ENCODE measurements at places on chromosomes 16 and 17.

DNA sequence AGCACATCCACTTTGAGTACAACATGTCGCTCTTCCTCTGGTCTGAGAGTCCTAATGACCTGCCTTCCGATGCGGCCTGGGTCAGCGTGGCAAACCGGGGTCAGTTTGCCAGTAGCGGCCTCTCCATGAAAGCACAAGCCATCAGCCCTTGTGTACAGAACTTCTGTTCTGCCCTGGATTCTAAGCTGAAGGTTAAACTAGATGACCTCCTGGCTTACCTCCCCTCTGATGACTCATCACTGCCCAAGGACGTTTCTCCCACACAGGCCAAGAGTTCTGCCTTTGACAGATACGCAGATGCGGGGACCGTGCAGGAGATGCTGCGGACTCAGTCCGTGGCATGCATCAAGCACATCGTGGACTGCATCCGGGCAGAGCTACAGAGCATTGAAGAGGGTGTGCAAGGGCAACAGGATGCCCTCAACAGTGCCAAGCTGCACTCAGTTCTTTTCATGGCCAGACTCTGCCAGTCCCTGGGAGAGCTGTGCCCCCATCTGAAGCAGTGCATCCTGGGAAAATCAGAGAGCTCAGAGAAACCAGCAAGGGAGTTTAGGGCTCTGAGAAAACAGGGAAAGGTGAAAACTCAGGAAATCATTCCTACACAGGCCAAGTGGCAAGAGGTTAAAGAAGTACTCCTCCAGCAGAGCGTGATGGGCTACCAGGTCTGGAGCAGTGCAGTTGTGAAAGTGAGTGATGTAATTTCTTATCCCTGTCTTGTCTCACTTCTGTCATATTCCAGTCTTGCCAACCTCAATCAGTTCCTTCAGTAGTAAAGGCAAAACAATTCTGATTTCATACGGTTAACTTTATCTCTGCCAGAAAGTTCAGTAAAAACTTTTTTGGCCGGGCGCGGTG, 8.6 kb downstream of the COG1 start:
- no peak for DNase-seq

DNA sequence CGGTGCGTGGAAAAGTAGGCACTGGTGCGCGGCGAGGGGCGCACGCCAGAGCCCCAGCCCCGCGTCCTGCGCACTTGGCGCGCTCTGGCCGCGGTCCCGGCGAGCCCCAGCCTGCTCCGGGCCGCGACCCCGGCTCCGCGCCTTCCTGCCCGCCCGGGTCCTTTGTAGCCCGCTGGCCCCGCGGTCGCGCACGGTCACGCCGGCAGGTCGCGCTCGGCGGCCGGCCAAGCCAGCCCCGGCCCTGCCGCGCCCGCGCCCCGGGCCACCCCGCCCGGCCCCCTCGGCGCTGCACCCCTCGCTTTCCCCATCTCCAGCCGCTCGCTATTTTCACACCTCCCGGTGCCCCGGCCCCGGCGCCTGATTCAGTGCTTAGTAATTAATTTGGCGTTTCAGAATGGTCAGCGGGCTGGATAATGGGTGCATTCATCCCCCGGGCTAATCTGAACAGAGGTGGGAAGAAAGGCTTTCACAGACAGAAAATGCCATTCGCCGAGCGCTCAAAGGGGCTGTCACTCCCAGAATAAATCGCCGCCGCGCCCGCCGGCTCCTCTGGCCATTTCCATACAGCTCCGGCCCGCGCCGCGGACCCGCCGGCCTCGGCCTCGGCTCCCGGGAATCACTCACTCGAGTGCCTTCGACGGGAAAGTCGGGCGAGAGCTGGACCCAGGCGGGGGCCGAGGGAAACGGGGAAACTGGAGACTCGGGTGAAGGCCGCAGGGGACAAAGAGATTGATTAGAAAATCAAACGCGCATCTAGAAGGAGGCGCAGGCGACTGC, 17.8 kb upstream of the NTN1 start:
- no peak for DNase-seq

DNA sequence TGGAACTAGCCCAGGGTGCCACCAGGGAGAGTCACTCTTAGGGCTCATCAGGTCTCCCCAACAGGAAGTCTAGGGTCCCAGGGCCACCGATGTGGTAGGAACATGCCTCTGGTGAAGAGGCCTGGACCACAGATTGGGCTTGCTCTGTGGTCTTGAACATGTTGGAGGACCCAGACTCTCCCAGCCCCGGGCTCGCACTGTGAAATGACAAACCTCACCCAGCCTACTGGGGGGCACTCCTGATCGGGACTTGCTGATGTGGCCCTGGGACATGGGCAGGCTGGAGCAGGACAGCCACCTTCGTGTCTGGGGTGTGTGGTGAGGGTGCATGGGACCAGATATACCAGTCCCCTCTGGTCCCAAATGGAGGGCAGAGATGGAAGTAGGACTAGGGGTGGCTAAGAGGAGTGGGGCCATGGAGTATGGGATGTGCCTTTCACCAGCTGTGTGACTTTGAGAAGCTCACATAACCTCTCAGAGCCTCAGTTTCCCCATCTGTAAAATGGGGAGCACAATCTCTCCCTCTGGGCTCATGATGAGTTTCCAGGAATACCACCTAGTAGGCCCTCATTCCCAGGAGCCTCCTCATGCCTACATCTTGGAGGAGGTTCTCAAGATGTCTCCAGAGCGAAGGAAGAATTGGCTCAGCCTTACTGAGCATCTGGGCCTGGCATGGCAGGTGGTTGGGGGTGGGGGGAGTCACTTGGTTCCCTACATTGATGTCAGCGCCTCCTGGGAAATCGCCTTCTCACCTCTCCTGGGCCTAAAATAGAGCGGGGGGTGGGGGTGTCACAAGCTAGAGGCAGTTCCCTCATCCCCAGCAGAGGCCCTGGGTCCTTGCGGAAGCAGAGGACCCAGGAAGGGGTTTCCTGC, 1.5 kb upstream of the ADAM11 start:
- DNase-seq = no peak

- DNase-seq = no peak
Observed at GRCh38 chr16:70610273-70611223, 35.8 kb upstream of the IL34 start.

DNA sequence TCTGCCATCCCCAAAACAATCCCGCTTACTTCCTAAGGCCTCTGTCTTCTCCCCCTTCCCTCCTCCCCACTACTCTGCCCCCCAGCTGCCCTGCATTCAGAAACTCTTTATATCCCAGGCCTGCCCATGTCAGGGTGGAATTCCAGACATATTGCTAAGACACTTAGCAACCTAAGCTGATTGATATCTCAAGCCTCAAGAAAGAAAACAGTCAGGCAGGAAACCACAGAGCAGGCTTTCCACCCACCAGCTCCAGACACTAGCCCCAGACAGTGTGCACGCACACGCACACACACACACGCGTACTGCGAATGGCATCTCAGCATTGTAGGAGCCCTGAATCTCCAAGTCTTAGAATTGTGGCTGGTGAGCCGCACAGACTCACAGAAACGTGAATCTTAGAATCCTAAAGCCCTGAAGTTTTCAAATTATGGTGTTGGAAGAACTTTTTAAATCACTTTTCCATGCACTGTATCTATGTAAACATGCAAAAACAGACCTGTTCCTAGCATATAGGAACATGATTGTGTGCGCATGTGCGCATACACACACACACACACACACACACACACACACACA, 8.8 kb upstream of the LPCAT2 start:
- DNase-seq = no peak

DNA sequence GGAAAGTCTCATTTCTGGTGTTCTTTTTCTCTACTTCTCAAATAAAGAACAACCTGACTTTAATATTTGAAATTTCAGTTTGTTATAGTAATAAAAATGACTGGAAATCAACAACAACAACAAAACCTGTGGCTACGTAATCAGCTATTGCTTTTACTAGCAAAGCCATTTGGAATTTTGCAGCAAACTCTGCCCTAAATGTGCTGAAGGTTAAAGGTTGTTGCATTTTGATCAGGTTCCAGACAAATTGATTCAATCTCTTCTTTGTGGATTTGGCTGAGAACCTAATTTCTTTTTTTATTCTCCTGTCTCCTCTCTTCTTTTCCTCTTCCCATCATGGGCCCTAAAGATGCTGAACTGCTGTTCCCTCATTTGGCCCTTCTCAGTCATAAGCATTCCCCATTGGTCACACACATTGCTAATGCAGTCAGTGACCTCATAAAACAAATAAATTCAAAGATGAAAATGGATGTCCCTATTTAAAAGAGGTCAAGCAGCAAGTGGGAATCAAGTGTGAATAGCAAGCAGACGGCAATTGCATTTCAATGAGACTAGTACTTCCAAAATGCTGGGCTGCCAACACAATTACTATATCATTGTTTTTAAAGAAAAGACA, 795.1 kb upstream of the CDH8 start:
- DNase-seq = no peak

GRCh38 chr16:73290258-73290657, 242.3 kb upstream of the ZFHX3 start:
- no peak for DNase-seq

- no peak for DNase-seq
Observed at GRCh38 chr16:85441189-85441889, 171.8 kb upstream of the GSE1 start.

All from nucleus accumbens (tissue), 56 donors.